ENCODE measurements at places on chromosomes 13 and 19. TPM values are rescaled to one million over a fixed set of nuclear protein-coding genes. Genes with fewer than 3 reads are reported as not detected.

The ZGLP1 gene
- 0.62 TPM for polyA plus RNA-seq

The CEACAM3 gene
- polyA plus RNA-seq, result not detected

The SRRM5 gene
- 0.12 TPM for polyA plus RNA-seq

The LILRA1 gene
- not detected for polyA plus RNA-seq

DNA sequence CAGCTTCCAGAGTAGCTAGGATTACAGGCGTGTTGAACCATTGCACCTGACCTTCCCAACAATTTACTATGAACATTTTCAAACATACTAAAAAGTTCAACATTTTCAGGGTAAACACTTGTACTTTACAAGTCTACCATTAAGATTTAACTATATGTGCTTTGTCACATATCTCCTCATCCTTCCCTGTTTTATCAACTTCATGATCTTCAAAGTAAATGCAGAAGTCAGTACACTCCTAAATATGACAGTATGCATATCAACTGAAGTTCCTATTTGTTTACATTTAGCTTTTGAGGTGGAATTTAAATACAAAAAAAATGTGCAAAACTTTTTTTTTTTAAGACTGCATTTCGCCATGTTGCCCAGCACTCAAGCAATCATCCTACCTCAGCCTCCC, 18.5 kb downstream of the LNX2 start:
- no peak for DNase-seq

- no peak for DNase-seq
These were observed 5.1 kb upstream of the MKNK2 start for GRCh38 chr19:2055931-2056836.

- DNase-seq, result no peak
These were observed 128.4 kb upstream of the SPRY2 start for GRCh38 chr13:80469105-80469852.

DNA sequence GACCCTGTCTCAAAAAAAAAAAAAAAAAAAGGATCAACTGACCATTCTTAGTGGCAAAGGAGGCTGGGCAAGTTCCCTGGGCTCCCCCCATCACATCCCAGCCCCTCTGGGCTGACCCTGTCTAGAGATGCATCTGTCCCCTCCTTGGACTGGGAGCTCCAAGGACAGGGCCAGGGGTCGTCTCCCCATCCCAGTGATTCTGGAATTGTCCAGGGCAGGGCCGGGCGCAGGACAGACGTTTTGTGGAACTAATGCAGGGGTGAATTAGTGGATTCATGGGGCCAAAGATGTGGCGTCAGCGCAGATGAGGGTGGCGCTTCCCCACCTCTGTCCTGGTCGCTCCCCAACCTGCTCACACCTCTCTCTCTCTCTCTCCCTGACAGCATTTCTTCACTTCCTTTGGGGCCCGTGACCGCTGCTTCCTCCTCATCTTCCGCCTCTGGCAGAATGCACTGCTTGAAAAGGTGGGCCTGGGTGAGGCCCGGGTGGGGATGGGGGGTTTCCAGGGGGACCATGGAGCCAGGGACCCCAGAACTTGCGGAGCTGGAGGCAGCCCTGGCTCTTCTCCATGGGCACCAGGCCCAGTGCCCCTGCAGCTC, 11.1 kb downstream of the GRAMD1A start:
- no peak for DNase-seq

DNA sequence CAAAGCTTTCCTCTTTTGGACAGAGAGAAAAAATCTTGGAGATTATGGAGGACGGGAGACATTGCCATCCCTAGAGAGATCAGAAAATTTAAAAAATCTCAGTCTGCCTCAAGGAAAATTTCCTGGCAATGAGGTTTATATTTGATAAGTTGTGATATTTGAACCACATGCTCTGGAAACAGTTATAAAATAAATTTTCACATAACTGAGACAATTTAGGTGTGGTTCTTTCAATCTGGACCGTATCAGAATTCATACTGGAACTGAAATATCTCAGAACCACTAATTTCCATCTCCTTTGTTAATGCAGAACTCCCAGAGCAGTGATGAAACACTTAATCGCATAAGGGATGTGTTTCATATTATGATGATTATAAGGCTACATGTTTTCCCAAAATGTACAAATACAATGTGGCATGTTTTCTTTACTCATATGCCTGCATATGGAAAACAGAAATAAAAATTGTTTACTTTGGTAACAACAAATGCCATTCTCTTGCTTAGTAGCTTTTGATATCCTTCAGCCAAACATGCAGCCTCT, 13.7 kb downstream of the UBE2L5 start:
- no peak for DNase-seq

DNA sequence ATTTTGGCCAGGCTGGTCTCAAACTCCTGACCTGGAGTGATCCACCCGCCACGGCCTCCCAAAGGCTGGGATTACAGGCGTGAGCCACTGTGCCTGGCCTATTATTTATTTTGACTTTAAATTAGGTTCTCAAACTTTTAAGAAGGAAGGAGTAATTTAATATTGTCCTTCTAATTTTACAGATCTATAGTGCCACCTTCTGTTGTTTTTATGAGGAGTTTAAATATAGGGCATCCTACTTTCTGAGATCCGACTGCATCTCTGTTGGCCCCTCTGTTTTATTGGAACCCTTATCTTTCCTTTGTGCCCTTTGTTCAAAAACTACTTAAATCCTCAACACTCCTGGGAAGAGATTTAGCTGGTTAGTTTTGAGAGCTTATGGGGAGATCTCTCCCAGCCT, 25.4 kb upstream of the ZMYM5 start:
- no peak for DNase-seq

DNA sequence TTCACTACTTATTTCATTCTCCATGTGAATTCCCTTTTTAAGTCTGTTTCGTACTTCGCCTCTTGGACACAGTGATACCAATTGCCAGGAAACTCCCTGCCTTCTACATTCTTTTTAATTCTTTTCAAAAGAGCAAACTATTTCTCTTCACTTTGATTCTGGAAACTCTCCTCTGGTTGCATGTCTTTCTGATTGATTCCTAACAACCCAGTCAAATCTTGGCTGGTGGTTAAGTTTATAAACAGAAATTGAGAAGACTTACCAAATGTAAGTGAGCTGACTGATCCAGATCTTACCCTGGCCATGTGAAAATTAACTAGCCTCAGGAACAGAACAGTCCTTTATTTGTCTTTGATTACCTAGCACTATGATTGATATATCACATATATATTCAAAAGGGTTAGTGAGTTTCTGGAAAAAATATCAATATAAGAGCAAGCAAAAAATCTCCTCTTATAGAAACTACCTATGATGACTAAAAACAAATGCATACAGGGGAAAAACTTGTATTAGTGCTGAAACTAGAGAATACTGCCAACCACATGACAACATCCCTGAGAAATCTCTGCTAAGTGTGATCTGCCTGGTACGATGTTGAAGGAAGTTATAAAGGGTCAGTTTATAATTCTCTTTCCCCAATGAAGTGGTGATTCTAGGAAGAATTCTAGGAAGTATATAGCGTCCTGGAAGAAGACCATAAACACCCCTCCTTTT, 152.6 kb upstream of the HTR2A start:
- DNase-seq, result peak; percentile 16

- DNase-seq, result no peak
These were observed 1.6 kb downstream of the SBK2 start for GRCh38 chr19:55535173-55535964.

DNA sequence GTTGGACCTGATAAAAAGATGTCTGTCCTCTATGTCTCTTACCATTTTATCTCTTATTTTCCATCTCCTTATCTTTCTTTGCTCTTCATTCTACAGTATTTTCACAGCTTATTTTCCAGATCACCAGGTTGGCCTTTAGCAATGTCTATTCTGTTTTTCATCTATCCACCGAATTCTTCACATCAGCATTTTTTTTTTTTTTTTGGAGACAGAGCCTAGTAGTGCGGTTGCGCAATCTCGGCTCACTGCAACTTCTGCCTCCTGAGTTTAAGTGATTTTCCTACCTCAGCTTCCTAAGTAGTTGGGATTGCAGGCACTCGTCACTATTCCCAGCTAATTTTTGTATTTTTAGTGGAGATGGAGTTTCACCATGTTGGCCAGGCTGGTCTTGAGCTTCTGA, 49.0 kb downstream of the DNAJC15 start:
- DNase-seq, result no peak

DNA sequence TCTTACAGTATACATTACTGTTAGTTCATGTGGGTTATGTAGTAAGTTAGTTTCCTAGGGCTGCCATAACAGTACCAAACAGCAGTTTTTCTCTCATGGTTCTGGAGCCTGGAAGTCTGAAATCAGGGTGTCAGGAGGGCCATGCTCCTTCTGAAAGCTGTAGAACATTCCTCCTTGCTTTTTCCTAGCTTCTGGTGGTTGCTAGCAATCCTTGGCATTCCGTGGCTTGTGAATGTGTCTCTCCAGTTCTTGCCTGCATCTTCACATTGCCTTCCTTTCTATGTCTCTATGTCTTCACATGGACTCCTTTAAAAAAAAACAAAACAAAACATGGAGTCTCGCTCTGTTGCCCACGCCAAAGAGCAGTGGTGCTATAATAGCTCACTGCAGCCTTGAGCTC, 95.4 kb downstream of the WDFY2 start:
- DNase-seq, result no peak

- no peak for DNase-seq
These were observed 397.8 kb downstream of the FGF14 start for GRCh38 chr13:102003848-102004570.

DNA sequence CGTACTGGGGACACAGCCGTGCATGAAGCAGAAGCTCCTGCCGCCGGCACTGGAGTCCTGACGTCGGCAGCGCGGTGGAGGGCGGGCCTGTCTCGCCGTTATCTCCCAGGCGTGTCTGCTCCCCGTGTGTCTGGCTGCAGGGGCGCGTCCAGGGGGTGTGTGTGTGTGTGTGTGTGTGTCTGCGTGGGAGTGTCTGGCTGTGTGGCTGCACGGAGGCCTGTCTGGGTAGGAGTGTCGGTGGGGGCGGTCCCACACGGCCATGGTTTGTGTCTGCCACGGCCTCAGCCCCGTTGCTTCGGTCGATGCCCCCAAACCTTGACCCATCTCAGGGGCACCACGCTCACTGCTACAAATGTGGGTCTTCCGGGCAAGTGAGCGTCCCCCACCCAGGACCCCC, 18.3 kb downstream of the ARID3A start:
- no peak for DNase-seq

DNA sequence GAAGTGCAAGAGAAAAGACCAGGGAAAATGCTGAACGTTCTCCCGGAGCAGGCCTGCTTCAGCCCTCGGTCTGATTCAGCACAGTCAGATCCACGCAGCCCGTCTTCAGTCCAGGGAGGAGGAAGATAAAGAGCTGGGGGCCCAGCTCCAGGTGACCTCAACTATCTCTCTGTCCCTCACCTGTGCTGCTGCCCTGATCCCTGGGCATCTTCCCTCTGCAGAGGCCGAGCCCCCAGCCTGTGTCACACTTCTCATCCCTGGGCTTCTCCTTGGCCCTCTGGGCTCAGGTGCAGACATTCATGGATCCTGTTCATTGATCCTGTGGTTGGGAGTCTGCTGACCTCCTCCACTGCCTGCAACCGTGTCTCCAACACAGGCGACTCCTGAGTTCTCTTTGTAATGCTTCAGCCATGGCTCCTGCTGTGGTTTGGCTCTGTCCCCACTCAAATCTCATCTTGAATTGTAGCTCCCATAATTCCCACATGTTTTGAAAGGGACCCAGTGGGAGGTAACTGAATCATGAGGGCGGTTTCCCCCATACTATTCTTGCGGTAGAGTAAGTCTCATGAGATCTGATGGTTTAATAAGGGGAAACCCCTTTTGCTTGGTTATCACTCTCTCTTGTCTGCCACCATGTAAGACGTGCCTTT, 27.9 kb downstream of the COL4A2 start:
- no peak for DNase-seq

- DNase-seq, result no peak
These were observed 17.6 kb upstream of the KLK4 start for GRCh38 chr19:50928831-50929230.

DNA sequence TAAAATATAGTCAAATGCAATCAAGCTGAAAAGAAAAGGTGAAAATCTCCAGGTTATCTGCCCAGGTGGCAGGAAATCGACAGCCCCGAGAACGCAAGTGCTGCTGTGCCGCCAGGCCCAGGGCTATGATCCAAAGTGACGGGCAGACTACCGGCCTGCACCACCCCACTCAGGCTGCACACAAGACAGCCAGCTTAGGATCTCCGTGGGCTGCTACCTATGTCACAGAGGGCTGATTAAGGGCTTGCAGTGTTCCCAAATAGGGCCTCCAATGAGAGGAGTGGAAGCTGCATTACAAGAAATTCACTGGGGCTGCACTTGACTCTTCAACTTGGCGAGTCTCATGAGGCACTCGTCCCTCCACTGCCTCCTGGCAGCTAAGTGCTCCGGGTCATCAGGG, 121.8 kb downstream of the CRYL1 start:
- DNase-seq, result no peak

- no peak for DNase-seq
These were observed 2.9 kb downstream of the FUT5 start for GRCh38 chr19:5867201-5868136.

GRCh38 chr13:105937451-105937850, 598.0 kb downstream of the EFNB2 start:
- DNase-seq, result no peak

DNA sequence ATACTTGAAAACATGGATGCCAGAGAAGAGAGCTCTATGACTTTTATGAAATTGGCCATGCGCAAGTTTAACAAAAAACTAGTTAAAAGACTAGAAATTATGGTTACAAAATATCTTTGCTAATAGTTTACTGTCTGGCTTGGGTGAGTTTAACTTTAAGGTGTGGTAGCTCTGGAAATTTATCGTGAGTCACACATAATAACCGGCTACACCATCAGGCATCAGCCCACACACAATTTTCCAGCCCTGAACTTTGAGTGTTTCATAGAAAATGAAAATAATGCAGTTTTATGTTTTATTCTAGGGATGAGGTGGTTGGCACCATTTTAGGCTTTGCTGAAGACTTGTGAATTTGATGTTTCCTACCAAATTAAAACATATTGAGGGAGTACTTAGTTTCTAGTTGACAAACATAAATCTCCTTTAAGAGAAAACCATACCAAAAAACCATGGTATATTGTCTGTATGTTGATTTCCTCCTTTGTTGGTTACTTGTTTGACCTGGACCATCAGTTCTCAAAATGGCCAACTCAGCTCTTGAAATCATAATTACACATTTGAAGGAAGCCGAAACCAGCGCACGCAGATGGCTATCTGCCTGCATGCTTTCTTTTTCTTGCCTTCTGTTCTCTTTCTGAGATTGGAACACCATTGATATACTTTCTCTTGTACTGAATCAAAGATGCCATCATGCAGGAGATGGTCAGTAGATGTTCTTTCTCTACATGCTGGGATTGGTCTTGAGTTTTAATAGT, 125.1 kb downstream of the AKAP11 start:
- no peak for DNase-seq

DNA sequence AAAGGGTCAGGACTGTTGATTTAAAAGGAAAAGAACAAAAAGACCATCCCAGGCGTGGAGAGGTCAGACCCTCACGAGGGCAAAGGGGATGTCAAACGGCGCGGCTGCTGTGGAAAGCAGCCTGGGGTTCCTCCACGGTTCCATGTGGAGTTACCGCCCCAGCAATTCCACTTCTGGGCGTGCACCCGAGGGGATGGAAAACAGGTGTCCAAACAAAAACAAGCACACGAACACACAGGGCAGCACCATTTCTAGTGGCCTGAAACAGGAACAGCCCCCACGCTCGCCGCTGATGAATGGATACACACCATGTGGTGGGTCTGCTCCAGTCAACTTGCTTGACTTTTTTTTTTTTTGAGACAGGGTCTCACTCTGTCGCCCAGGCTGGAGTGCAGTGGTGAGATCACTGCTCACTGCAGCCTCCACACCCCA, 11.2 kb downstream of the AP3D1 start:
- no peak for DNase-seq
